Kidney (tissue), 22 donors: ENCODE measurements at places on chromosomes 5 and 9. TPM values are rescaled to one million over a fixed set of nuclear protein-coding genes. Genes with fewer than 3 reads are reported as not detected.

The SPATA31A6 gene
- total RNA-seq: not detected

The SNX30 gene
- 22.9 TPM for total RNA-seq

The GOLGA1 gene
- total RNA-seq: 21.0 TPM

The OLFM1 gene
- total RNA-seq: 33.7 TPM

The SGCD gene
- total RNA-seq: 2.7 TPM

The KCNIP1 gene
- 1.8 TPM for total RNA-seq

The MEIKIN gene
- total RNA-seq: 0.63 TPM

The PCDHGC5 gene
- 1.4 TPM for total RNA-seq

The FOXD4L5 gene
- total RNA-seq: 0.09 TPM
